ENCODE measurements at places on chromosomes 6 and 20.

- DNase-seq, result no peak
These were observed 279.8 kb downstream of the CDH26 start for GRCh38 chr20:60237981-60238380.

GRCh38 chr6:113047932-113048331 lies 700.8 kb downstream of the RFPL4B start:
- peak; percentile 35 for DNase-seq

- DNase-seq, result no peak
These were observed 549 bp downstream of the ANKRD6 start for GRCh38 chr6:89433252-89434149.

DNA sequence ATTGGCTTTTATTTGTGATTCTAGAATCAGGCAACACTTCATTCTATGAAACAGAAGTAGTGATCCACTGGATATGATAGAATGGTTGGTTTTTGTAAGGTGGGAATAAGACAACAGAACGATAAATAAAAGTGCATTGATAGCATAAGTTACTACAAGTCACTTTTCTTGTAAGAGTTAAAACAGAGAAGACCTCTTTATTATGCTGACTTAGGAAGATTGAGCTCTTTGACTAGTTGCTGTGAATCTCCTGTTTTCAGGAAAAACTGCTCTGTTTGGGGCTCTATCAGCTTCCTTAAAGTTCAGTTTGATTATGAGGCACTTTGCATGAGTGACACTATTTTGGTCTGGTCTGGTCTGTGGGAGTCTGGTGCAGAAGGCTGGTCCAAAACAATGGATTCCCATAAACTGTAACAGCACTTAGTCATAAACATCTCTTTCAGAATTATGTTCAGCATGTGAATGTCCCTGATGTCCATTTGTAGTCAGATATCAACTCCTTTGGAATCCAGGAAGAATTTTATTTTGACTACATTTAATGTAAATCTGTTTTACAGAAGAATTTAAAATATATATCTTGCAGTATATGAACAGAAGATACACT lies 35.0 kb upstream of the DSE start:
- no peak for DNase-seq

DNA sequence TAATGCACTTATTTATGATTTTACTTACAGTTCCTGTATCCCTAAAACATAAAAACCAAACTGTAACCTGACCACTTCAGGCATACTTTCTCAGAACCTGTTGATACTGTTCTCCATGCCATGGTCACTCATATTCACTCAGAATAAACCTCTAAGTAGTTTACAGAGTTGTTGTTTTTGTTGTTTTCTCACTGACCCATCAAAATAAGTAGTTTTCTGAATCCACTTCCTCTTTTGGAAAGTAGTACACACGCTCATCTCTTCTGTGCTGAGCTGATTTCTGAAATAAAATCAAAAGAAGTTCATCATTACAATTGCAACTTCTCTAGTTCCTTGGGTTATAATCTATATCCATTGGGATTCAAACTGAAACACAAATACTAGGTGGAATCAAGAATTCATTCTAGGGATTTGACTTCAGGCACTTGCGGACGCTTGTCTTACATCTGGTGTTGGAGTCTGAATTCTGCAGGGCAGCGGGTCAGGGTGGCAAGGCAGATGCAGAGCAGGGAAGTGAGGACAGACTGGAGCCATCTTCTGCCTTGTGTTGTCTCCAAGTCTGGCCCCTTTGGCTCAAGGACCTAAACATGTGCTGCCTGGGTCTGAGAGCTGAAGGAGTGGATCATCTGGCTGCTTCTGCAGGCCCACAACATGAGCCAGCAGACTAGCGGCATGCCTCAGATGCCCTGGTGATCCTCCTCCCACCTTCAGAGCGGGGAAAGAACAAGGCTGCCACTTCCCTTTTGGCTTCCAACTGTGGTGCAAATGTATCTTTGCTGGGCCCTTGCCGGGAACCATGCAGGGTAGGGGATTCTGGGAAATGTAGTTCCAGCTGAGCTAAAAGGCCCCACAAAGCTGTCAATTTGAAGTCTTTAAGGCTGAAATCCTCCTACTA lies 167.9 kb upstream of the MYLIP start:
- DNase-seq, result no peak

GRCh38 chr6:54132587-54132986 lies 21.3 kb downstream of the MLIP start:
- no peak for DNase-seq

DNA sequence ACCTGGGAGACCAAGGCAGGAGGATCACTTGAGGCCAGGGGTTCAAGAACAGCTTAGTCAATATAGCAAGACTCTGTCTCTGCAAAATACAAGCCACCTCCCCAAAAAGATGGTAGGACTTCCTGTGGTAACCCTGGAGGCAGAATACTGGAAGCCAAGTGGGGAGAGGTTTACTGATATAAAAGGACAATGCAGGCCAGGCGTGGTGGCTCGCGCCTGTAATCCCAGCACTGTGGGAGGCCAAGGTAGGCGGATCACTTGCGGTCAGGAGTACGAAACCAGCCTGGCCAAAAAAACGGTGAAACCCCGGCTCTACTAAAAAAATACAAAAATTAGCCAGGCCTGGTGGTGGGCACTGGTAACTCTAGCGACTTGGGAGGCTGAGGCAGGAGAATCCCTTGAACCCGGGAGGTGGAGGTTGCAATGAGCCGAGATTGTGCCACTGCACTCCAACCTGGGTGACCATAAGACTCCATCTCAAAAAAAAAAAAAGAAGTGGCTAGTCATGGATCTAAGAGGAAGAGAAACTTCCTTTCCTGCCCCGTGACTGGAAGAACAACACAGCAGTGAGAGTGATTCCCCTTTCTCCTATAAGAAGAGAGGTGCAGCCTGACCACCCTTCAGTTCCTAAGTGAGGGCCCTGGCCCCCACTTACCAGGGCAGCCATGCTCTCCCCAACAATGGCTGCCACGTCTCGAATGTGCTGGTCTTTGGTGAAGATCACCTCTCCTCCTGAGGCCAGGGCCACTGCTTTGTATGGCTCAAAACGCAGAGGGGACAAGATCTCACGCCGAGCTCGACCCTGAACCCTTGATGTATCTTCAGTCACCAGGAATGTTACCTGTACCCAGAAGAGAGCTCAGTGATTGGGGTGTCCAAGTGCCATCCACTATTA lies 6.2 kb downstream of the SAPCD1 start:
- no peak for DNase-seq

DNA sequence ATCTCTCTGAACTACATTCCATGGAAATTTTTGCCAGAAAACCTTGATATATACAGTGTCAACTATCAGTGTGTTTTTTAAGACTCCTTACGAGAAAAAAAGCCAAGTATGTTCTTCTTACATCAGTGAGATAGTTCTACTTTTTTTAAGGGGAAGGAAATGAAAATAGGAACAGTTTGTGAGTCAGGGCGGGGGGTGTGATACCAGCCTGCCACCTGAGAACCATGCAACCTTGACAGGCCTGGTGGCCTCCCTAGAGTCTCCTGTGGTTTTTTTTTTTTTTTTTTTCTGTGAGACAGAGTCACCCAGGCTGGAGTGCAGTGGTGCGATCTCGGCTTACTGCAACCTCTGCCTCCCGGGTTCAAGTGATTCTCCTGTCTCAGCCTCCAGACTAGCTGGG lies 96.3 kb upstream of the GCM1 start:
- DNase-seq, result no peak

DNA sequence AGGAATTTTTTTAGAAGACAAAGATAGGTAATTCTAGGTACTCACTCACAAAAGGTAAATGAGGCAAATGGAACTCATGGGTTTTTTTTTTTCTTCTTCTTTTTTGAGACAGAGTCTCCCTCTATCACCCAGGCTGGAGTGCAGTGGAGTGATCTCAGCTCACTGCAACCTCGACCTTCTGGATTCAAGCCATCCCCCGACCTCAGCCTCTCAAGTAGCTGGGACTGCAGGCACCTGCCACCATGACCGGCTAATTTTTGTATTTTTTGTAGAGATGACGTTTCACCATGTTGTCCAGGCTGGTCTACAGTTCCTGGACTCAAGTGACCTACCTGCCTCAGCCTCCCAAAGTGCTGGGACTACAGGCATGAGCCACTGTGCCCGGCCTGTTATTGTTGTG lies 126.1 kb downstream of the LRRC1 start:
- DNase-seq, result no peak

- DNase-seq, result no peak
These were observed 25.4 kb upstream of the MAP3K7 start for GRCh38 chr6:90612313-90612680.

DNA sequence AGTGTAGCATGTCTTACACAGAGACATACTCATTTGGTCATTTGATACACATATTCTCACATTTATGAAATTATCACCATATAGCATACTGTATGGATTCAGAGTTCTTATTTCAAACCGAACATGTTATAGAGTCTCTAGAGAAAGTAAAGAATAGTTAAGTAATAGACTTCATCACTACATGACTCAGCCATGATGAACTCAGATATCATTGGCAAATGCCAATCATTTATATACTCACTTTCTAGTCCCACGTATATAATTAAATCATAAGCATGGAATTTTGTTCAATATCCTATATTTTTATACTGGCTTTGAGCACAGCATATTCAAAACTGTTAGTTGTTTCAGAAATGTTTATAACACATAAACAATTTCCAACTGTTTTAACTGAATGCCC lies 749.9 kb downstream of the HACE1 start:
- no peak for DNase-seq

- DNase-seq, result peak; percentile 36
These were observed 193.5 kb downstream of the UNC5CL start for GRCh38 chr6:40845553-40845952.

- DNase-seq, result no peak
These were observed 48.8 kb upstream of the PRND start for GRCh38 chr20:4672948-4673347.

DNA sequence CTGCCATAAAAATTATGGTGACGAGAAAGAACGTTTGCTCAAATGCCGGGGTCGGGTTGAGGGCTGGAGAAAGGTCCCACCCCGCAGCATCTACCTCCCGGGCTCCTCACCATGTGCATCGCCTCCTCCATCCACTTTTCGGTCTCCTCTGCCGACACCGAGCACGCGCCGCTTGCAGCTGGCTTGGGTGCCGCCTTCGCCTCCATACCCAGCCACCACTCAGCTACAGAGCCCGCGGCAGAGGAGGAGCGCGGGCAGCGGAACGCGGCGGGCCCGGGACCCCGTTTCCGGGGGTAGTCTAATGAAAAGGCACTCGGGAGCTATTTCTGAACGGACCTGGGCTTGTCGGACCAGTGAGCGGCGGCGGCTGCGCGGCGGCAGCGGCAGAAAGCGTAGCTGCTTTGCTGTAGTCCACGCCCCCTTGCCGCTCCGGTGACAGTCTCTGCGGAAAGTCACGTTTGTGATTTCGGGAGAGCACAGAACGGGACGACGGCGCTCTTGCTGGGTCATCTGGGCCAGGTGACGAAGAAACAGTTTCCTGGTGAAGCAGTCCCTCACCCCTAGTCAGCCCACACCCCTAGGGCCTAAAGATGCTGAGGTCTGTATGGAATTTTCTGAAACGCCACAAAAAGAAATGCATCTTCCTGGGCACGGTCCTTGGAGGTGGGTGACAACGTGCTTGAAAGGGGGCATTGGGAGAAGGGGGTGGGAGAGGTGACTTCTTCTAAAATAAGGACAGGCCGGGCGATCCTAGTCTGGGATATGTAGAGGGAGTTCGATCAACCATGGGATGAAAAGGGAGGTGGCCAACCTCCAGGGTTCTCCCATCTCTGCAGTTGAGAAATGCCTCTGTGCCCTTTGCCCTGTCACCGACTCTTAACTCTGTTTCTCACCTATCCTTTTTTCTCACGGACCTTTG lies at the start of the genes ADAT2 and PEX3:
Gene ADAT2, minus strand, starts transcription at position 243 of the 919 bp plus-strand sequence. Its CDS starts 37 bp downstream, at position 206.
Gene PEX3, plus strand, starts transcription at position 353 of the 919 bp plus-strand sequence. Its CDS starts 238 bp downstream, at position 591.
- peak; percentile 96 for DNase-seq

DNA sequence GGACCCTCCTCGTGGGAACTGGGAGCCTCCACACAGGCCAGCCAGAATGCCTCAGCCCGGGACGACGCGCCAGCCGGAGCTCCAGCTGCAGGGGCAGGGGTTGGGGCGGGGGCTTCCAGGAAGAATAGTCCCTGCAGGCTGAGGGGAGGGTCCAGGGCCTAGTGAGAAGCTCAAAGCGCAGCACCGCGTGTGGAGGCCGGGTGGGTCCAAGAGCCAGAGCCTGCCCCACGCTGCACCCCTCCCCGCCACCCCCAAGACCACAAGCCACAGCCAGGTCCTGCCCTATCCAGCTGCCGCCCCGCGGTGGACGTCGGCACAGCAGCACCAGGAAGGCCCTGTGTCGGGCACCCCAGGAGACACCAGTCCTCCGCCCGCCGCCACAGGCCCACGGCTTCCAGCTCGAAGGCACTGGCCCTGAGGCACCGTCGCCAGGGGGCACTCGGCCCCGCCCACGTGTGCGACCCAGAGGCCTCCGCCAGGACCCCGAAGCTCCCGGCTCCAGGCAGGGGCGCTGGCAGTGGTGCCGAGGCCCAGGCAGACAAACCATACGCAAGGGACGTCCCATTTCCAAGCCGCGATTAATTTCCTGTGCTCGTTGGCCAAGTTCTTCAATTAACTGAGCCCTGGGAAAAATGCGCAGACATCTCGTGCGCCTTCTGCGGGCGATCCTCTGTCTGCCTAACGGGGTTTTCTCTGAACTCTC lies 19.5 kb downstream of the KCNQ2 start:
- DNase-seq, result peak; percentile 43

GRCh38 chr20:45621593-45621992 lies 7.9 kb upstream of the WFDC10A start:
- DNase-seq, result no peak

GRCh38 chr20:50737352-50737751 lies 6.0 kb downstream of the PARD6B start:
- DNase-seq, result no peak

GRCh38 chr20:17380801-17381200 lies 150.4 kb downstream of the BFSP1 start:
- no peak for DNase-seq

DNA sequence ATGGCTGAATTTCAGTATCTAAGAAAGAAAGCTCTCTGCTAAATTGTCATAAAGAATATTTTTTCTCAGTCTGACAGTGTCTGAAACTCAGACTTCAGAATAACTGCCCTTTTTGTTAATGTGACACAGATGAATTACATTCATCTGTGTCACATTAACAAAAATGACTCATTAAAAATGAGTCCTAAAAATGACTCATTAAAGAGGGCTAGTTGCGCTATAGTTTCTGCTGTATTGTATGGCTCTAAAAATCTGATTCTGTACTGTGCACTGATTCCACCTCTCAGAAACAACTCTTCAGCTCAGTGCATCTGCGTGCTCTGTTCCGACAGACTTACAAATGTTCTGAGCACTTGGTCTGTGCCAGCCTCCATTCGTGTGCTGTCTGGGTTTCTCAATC lies 15.0 kb downstream of the RNF114 start:
- peak; percentile 67 for DNase-seq

- DNase-seq, result no peak
These were observed 65.3 kb downstream of the TRPC4AP start for GRCh38 chr20:35027301-35027700.

GRCh38 chr6:11769244-11769643 lies 9.4 kb downstream of the ADTRP start:
- no peak for DNase-seq

- peak; percentile 56 for DNase-seq
These were observed 23.5 kb upstream of the CTNNBL1 start for GRCh38 chr20:37670351-37670791.

Measured in AG08395 (cell line).